Neural progenitor cell (in vitro differentiated cells): ENCODE measurements at places on chromosomes 2 and 18.
A peak's percentile ranks its signal among the peaks of the same experiment; 100 is the strongest.

DNA sequence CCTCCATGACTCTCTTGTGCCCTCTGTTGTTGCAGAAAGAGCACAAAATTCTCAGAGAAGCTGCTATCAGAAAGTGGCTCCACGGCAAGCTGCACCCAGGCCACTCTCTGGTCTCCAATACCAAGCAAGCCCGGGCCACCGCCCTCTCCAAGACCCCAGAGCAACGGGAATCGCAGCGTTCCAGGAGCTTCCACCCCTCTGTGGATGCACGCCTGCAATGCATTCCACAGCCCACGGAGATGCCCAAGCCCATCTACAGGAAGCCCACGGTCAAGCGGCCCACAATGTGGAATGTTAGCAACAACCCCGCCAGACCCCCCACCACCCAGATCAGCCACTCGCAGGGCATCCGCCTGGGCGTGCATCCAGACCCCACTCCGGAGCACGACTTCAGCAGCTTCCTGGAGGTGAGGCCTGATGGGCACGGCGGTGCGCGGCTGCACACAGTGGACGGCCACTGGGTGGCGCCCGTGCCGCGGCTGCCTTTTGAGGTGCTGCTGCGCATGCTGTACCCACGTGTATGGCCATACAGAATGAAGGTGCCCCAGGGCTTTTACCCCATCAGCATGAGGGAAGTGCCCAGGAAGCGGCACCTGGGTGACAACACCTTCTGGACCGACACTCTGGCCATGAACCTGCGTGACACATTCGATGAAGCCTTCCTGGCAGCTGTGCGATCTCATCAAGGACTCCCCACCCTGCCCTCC, 6.3 kb downstream of the ANKRD53 start:
- DNase-seq = peak; percentile 78

DNA sequence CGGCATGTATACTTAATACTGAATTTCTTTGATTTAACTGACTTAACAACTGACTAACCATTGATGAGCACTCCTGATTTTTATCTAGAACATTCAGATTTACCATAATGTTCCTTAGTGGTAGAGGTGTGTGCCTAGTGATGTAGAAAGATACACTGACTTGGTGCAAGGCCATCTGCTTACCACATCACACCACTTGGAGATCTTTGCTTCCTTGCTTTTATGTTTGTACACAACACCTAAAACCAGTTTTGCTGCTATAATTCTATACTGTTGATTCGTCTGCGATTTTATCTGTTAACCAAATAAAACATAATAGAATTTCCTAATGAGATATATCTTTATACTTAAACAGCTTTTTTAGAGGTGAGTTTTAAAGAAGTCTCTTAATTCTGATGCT, 3.9 kb upstream of the FARP2 start:
- DNase-seq = no peak

DNA sequence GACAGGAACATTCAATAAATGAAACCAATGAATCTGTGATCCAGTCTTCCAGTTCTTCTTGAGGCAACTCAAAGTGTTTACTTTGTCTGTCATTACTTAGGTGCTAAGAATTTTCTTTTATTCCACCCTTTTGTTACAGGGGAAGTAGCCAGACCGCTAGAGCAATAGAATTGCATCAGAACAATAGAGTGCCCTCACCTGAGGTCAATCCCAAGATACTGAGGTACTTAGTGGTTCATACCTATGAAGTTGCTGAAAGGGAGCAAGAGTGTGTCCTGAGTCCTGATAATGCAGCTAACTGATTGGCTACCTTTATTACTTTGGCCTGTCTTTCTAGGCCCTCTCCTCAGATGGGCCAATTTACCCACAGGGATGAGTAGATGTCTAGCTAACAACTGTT, 359.4 kb upstream of the KCNH7 start:
- DNase-seq = no peak

DNA sequence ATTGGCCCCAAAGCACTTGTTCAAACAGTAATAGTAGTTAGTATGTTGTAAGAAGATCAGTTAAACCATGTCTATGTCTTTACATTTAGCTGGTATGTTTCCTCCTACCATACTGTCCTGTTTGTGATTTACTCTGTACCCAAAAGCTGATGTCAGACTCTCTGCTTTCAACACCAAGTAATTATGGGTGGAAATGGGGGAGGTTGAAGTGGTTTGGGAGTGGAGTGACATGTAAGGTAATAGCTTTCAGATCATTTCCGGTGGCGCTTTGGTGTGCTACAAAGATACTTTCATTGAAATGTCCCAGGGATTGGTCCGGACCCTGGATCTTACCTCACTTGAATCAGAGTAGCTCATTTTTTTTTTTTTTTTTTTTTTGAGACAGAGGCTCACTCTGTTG, 39.7 kb upstream of the TGIF1 start:
- DNase-seq = no peak

- DNase-seq = no peak
Observed at GRCh38 chr2:241876528-241877196, 7.1 kb downstream of the RTP5 start.

GRCh38 chr18:77777163-77777562, 527.5 kb downstream of the GALR1 start:
- DNase-seq = no peak

GRCh38 chr2:179253226-179253625, 11.4 kb downstream of the SESTD1 start:
- no peak for DNase-seq

- DNase-seq = peak; percentile 56
Observed at GRCh38 chr2:24761866-24762265, 31.3 kb downstream of the PTRHD1 start.

- peak; percentile 30 for DNase-seq
Observed at GRCh38 chr2:127104881-127105655, 1.9 kb downstream of the BIN1 start.

GRCh38 chr2:237718277-237718634, 80.3 kb upstream of the RBM44 start:
- no peak for DNase-seq

- DNase-seq = no peak
Observed at GRCh38 chr2:44163777-44164176, 4.9 kb upstream of the PPM1B start.

GRCh38 chr2:100731535-100731981, 88.4 kb upstream of the NPAS2 start:
- DNase-seq = no peak

GRCh38 chr18:62555135-62555534, 32.3 kb downstream of the ZCCHC2 start:
- no peak for DNase-seq

GRCh38 chr2:74278176-74278575, 65.0 kb downstream of the SLC4A5 start:
- DNase-seq = no peak

DNA sequence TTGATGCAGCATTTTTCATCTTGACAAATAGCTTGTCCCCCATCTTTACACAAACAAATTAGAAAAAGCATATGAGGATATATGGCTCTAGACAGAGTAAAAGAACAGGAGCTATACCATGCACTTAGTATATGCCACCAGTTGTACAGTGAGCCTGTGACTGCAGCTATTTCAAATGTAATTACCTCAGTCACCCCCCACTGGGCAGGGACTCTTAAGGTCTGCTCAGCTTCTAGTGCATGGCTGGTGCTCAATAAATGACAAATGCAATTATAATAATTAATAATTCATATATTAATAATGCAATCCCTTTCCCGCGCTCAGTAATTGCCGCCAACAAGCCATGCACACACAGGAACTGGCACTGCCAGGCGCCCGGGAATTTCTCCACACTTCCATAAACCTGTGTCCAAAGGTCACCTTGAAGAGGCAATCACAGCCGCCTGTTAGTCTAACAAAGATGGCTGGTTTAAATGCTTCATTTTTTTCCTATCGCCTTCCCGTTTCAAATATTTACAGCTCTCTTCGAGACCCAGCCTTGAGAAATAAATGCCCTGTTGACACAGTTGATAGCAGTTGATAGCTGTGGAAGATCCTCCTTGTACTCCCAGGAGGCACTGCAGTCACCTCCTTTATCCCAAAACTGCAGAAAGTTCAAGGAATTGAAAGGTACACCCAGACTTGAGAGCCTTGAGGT, 156.6 kb downstream of the INO80D start:
- DNase-seq = no peak

DNA sequence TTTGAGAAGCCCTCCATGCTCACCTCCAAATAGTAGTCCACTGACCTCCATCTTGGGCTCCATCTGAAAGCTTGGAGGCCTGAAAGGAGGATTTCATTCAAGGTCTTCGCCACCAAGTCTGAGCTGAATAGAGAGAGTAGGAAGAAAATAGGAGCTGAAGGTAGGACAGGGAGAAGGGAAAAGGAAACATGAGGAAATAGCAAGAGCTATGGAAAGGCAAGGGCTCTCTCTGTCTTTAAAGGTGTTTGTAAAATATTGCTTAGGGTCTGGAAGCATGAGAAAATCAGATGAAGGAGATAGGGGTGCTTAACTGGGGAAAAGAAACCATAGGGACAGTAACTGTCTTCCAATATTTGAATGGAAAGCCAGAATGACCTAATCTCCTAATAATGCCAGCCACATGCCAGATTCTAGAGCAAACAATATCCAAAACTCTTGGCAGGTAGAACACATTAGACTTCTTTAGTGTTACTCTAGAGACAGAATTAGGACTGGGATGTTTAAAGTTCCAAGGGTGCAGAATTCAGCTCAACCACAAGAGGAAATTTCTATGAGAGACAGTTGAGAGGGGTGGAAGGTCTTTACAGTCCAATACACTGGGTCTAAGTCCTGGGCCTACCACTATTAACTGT, 67.4 kb downstream of the NAB1 start:
- no peak for DNase-seq

GRCh38 chr2:190537765-190538164, 3.2 kb upstream of the NEMP2 start:
- DNase-seq = no peak

DNA sequence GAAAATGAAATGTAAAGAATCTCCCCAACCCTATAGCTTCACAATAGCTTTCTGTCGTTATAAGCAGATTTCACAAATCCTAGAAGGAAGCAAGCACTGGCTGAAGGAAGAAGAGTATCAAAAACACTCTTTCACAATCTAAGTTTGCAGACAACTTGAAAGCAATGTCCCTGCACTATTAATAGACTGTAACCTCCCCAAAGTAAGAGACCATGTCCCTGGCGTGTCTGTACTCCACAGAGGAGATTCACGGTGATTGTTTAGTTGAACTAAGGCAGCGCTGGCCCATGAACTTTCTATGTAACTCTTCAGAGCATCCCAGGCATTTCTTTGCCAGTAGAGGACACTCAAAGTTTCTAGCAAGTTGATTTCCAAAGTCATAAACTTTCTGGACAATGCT, 128.0 kb upstream of the HNRNPA3 start:
- no peak for DNase-seq

- no peak for DNase-seq
Observed at GRCh38 chr2:239942090-239942489, 83.1 kb downstream of the NDUFA10 start.
